ENCODE measurements at places on chromosomes 1 and 21. TPM values are rescaled to one million over a fixed set of nuclear protein-coding genes. Genes with fewer than 3 reads are reported as not detected.

- DNase-seq, result no peak
These were observed 146.4 kb downstream of the FOXD2 start for GRCh38 chr1:47584249-47584648.

DNA sequence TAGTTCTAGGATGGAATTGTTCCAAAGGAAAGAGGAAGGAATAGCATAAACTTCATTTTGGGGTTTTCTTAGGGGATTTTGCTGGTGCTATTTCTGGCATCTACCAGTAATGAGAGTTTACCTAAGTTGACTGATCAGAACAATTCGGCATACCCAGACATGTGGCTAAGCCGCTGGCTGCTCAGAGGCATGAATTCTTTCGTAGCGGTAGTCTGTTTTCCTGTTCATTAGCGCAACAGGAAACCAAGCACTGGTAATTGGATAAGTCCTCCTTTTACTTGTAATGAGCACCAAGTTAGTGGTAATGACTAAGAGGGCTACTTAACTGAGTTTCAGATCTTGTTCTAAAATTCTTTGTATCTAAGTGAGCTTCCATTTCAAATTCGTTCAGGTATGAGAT, 38.6 kb downstream of the C21orf91 start:
- DNase-seq, result peak; percentile 63

DNA sequence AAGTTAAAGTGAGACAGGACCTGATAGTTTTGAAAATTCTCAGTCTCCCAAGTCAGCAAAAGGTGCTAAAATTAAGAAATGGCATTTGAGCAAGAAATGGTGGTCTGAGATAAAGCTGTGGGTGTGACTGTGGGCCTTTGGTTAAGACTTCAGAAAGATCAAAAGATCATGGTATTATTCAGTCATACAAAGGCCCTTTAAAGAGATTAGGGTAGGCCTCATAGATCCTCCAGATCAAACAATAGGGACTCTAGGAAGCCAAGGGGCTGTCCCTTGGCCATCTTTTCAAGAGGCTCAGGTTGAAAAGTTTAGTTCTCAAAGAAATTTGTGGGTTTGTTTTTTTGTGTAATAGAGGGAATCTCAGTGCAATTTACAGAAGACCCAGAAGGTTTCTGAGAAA, 8.4 kb downstream of the HMGB4 start:
- DNase-seq, result no peak

- DNase-seq, result no peak
These were observed 187.7 kb upstream of the EDN2 start for GRCh38 chr1:41672173-41672572.

DNA sequence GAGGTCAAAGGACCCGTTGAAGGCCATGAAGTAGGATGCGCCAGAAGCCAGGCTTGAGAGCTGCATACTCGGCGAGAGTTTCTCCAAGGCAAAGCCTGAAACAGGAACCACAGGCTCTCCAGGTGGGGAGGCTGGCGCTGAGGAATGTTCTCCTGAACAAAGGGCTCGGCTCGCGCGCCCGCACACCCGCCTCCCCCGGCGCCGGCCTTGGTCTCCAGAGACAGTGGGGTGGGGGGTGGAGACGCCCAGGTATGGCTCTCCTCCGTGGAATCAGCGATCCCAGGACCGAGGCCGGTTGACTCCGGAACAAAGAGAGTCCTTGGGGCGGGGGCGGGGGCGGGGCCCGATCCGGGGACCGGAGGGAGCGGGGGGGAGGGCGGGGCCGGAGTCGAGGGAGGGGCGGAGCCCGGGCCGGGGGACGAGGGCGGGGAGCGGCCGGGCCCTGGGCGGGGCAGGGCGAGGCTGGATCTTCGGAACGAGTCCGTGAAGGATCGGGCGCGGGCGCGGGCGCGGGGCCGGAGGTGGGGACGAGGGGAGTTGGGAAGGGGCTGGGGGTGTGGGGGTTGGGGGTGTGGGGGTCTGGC, 85.0 kb downstream of the NKAIN1 start:
- peak; percentile 94 for DNase-seq

GRCh38 chr1:41024953-41025352, 3.4 kb upstream of the SLFNL1 start:
- no peak for DNase-seq

RNU5D-1 gene
- not detected for total RNA-seq

Measured in Peyer's patch (tissue), 4 donors.